Inflammatory macrophage treated with lipopolysaccharide for 4 hours (primary cell): ENCODE measurements at places on chromosomes 6 and 20.

- no peak for DNase-seq
These were observed 110.9 kb upstream of the JAG1 start for GRCh38 chr20:10784554-10785183.

- no peak for DNase-seq
These were observed 1.4 kb downstream of the ZNF184 start for GRCh38 chr6:27471365-27472115.

DNA sequence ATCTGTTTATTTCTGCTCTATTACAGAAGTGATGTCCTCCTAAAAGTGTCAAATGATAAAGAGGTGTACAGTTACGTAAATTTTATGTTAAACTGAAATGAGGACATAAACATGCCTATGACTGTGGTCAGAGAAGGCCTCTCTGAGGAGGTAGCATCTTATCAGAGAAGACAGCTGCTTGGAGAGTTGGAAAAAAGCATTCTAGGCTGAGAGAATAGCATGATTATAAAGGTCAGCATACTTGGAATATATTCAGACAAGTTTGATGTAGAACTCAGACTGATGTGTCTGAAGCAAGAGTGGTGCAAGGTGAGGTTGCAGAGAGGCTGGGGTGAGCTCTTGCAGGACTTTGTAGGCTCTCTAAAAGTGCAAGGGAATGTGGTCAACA is 3.1 kb upstream of the PCNA start:
- DNase-seq = no peak

DNA sequence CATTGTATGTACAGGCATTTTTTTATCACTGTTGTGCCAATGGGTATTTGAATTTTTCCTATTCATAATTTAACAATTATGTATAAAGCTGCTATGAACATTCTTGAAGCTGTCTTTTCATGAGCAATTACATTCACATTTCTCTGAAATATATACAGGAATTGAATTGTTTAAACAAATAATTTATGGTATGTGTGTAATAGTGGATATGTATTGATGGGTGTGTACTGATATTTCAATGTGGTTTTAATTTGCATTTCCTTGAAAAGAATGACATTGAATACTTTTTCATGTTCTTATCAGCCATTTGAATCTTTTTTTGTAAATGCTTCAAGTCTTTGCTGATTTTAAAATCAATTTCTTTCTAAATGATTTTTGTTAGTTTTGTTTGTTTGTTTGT is 629.4 kb upstream of the FLRT3 start:
- no peak for DNase-seq

- no peak for DNase-seq
These were observed 64.5 kb downstream of the THBS2 start for GRCh38 chr6:169189182-169189581.

- DNase-seq = no peak
These were observed 63.5 kb upstream of the HDDC2 start for GRCh38 chr6:125365230-125365629.

GRCh38 chr6:140977403-140977802 is 1155.3 kb upstream of the GJE1 start:
- no peak for DNase-seq

DNA sequence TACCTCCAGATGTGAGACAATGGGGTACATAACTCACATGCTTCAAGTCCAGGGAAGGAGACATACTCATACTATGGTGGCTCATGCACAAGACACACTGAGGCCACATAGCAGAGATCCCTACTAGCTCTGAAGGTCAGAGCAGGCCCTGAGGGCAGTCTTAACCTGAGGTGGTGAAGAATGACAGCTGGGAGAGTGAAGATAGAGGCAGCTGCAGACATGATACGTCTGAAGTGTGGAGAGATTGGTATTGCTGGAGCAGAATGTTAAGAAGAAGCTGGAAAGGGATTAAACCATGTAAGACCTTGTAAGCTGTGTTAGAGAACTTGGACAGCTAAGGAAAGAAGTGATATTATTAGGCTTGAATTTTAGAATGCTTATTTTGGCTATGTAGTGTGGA is 32.9 kb downstream of the PGM3 start:
- no peak for DNase-seq

GRCh38 chr6:75620381-75621304 is 19.0 kb downstream of the SENP6 start:
- no peak for DNase-seq

DNA sequence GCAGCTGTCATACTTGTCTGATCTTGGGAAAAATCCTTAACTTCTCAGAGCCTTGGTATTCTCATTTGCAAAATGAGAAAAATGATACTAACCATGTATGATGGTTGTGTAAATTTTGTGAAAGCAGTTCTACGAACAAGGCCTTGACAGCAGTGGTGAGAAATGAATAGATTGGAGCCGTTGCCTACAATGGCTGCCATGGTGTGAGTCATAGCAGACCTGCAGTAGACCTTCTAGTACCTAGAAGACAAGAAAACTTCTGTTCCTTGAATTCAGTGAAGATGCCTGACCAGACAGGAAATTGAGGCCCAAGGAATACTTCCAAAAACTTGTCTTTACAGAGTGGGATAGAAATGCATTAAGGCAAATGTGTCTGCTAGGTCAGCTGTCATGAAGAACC is 338.9 kb downstream of the QKI start:
- DNase-seq = no peak

GRCh38 chr6:132964101-132964867 is 149.9 kb downstream of the RPS12 start:
- no peak for DNase-seq

DNA sequence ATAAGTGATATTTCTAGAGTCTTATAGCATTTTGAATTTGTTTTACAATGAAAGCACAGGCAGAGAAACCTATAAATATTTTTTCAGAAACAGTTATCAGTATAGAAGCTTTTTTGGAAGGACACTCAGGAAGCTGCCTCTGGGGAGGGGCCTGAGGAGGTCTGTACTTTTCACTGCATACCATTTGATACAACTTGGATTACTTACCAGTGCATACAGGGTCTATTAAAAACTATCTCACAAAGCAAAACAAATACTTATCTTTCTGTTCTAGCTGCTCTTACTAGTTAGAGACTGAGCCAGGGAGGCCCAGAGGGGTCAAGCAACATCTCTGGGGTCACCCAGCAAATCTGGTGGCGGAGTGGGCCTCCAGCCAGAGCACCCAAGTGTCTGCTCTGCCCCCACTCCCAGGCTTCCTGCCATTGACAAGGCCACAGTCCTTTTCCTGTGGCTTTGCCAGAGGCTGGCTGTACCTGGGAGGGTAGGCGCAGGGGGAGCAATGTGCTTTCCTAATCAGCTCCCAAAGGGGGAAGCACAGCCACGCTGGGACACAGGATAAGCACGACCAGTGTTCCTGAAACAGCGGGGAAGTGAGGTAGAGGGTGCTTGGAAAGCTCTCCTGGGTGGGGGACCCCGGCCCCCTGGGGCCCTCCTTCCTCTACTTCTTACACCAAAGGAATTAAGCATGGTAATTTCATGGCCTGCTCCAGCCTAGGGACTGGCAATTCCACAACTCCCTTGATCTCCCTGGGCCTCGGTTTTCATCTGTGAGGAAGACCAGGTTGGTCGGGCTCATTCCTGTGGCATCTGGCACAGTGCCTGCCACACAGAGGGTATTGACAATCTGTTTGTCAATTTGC is 7.8 kb downstream of the TCF15 start:
- DNase-seq = no peak

GRCh38 chr6:142952614-142953013 is 7.6 kb upstream of the HIVEP2 start:
- peak; percentile 41 for DNase-seq

- DNase-seq = peak; percentile 59
These were observed 807 bp downstream of the SNHG17 start for GRCh38 chr20:38434301-38434741.

DNA sequence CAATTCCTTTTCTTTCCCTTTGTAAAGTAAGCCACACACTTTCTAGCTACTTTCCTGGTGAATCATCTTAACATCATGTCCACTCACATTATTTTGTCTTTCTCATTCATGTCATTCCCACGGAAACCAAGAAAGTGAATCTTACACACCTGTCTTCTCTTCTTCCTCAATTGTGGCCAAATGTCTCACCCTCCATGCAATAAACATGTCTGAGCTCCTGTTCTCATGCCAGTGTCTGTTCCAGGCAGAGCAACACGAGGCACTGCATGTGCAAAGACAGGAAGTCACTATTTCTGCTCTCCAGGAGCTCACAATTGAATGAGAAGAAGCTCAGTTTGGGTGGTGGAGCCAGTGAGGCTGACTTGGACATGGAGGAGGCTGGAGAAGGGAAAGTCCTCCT is 29.0 kb upstream of the TMEM244 start:
- DNase-seq = peak; percentile 8

DNA sequence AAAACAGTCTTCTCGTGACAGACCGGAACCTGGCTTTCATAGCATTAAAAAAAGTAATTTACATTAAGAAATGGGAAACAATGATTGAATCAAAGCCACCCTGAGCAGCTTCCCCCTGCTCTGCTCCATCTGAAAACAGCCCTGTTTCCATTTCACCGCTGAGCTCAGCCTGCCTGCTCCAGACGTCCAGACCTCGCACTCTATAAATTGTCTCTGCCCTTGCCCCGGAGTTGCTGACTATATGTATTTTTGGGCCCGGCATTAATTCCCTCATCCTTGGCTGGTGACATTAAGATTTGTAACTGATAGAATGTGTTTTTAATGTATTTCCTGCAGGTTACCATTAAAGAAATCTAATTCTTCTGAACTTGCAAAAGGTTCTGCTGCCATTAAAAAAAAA is 22.7 kb upstream of the TCP11 start:
- DNase-seq = no peak

DNA sequence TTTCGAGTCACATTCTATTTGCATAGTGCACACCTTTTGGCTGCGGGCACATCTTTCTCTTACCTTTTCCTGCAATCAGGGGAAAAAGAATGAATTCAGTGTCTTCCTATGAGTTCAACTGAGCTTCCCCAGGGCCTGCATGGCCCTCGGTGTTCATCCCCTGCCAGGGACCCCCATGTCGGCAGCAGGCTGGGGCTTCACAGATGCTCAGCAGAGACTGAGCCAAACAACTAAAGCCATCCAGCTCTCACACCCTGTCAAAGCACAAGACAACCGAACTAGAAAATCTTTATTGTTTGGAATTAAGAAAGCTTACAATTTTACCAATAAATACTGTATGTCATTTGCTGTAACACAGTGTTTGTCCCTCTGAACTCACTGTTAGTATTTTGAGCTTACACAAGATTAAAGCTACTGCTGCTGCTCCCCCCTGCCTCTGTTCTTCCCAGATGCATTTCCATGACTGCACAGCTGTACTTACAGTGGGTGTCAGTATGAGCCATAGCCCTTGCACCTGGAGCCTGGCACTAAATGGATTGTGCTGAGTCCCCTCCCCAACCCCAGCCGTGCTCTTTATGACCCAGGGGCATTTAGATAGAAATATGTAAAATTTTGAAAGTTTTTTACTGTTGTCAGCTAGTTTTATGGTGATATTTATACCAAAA is 205.8 kb downstream of the TMEM242 start:
- no peak for DNase-seq

- no peak for DNase-seq
These were observed 43.1 kb downstream of the JPH2 start for GRCh38 chr20:44143936-44144335.

- DNase-seq = no peak
These were observed 16.4 kb upstream of the LAMA4 start for GRCh38 chr6:112270756-112271155.

DNA sequence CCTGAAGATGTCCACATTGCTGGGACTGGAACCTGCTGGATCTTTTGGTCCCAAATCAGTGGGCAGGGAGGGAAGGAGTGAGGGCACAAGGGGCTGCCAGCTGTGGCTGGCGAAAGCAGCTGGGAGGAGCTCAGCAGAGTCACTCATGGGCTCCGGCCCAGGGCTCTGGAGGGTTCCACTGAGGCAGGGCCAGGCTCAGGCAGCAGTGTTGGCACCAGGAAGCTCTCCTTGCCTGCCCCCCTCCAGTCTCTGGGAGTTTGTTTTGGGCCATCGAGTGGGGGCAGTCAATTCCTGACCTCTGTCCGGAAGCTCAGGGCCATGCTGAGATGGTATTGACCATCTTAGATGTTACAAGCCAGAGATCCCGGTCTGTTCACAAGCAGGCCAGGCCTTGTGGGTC is 39.1 kb upstream of the IRF4 start:
- DNase-seq = no peak

- peak; percentile 92 for DNase-seq
These were observed 76.3 kb downstream of the CDK19 start for GRCh38 chr6:110738899-110739365.

DNA sequence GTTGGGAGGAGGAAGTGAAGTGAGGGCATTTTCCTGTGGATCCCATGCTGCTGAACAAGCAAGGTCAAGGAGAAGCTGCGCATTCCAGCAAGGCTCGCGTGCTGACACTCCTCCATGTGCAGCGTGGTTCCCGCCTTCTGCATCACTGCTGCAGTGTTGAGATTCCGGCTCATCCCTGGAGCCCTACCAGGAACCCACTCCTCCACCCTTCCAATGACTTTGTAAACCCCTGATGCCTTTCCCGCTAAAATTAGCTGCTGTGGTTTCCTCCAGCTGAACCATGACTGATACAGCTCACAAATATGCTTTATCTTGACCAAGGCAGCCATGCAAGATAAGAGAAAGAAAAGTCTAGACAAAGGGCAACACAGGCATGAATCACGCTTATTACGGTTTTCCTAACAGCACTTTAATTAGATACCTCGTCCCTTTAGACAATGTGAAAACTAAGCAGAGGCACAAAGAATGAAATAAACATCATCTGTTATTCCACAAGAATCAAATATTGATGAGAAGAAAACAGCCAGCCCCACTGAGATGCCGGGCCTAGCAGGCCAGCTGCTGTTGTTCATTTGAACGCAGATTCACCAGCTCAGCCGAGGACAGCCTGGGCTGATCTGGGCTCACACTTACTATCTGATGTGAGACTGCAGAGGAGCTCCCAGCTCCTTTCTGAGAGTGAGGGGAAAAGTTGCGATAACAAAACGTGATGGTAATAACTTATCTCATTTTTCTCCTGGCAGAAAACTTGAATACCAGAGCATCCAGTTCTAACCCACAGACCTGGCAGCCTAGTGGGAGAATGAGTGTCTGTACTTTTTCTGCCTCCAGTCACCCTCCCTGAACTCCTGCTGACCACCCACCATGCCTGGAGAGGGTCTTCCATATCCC is 14.2 kb upstream of the BNIP5 start:
- no peak for DNase-seq
